ENCODE measurements at places on chromosomes 6 and 20.
A peak's percentile ranks its signal among the peaks of the same experiment; 100 is the strongest.

DNA sequence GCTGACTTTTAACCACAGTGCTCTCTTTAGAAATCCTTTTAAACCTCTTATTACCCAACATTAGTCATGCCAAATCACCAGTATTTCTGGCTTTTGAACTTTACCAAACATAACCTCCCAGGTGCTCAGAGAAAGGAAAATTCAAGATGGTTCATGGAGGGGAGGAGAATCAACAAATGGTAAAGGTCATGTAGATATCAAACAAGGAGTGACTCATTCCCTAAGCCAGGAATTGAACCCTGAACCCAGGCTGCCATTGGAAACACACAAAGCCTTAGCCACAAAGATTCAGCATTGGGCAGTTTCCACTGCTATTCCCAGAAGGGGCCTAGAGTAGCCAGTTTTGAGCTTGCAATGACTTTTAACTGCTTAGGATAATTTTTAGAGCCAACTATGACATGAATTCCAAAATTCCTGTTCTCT is 21.6 kb upstream of the ENTPD6 start:
- DNase-seq, result no peak

DNA sequence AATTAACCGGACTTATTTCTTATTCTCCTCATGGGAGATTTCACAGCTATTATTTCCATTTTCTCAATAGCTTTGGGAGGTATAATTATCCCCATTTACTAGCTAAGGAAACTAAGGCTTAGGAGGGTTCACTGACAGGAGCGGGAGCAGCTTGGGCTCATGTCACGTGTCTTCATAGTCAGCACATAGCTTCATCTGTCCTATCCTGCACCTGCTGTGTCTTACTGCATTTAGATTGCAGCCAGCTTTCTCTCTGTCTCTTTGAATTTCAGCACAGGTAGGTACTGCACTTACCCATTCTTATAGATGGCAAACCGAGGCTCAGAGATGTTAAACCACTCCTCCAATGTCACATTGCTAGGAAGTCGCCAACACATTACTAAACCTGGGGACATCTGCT is 839.9 kb downstream of the MAFB start:
- DNase-seq, result no peak

DNA sequence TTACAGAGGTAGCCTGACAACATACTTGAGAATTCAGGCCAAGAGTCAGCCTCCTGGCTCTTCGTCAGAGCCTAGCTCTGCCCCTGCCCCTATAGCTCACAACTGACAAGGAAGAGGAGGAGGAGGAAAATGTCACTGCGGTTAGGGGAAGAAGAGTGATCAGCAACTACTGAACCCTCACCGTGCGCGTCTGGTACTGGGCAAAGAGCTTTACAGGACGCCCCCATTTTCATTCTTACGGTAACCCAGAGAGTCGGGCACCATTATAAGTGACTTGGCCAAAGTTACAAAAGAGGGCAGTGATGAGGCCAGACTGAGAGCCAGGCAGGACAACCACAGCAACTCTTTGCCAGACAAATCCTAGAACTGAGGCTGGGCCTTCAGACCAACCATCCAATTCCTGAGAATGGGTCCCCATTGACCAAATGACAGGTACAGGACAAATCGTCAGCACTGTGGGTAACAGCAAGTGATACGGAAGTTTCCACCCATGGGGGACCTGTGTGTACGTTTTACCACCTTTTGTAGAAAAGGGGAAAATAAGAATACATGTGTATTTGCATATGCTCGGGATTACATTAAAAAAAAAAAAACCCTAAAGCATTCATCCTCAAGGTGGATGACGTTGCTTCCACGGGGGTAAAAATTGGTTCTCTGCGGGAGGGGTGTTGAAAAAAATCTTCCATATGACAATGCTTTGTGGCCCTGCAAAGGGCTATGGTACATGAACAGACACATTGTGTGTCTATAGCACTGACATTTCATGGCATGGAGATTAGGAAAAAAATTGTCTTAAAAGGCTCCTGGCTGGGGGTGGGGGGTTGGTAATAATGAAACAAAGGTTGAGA is 118.0 kb downstream of the NFATC2 start:
- no peak for DNase-seq

DNA sequence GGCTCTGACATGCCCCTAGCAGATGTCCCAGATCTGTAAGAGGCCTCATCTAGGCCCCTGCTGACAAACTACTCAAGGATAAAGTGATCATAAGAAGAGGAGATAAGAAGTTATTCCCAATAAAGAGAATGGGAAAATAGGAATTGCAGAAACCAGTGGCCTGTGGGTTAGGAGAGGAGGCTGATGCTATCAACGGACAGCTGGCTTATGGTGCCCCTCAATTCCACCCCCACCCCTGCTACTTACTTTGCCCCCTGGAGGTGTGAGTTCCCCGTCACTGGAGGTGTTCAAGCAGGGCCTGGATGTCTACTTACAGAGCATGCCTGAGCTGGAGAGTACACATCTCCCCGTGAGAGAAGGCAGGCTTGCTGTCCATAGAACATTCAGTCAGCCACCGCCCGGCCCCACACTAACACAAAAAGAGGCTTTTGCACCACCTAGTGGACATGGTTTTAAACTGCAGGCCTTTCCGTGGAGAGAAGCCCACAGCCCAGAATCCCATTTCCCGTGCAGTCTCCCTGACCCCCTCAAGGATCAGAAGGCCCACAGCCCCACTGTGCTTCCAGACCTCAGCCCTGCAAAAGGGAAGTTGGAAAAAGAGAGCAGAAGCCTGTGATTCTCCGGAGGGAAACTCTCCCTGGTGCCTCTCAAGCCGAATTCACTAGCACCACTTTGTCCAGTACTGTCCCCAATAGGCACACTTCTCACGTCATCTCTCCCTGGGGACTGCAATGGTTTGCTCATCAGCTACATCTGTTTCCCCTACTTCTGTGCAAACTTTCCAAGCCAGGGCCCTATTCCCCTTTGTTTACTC is 23.8 kb upstream of the BNIP5 start:
- DNase-seq, result peak; percentile 86

DNA sequence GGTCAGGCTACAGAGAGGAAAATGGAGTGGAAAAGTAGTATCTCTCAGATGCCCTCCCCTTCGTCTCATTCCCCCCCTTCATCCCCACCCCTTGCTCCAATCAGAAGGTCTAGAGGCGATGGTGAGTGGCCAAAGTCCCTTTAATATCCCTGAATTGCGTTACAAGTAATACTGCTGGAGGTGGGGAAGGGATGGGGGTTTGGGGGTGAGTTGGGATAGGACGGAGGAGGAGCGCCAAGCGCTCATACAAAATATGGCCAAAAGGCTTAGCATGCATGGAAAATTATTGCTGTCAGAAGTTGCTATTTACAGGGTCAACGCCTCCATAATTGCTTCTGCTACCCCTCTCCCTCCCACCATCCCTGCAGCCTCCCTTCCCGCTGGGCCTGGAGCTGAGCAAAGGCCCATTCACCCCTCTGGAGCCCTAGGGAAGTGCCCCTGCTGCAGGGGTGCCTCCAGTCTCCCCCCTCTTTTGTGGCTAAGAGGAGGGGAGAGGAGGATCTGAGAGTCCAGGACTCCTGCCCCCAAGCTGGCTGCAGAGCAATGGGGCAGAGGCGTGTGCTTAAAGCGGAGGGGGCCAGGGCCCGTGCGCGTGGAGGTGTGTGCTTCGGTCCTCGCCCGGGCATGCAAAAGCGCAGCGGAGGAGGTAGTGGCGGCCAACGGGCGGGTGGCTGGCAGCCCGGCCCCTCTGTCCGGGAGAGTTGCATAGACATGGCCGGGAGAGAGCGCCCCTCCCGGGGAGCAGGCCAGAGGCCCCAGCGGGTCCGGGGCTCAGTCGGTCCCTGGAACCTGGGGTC is 8.7 kb upstream of the SRXN1 start:
- DNase-seq, result no peak

- DNase-seq, result no peak
These were observed 1.2 kb upstream of the COL20A1 start for GRCh38 chr20:63291811-63292210.

- no peak for DNase-seq
These were observed 12.5 kb upstream of the BCKDHB start for GRCh38 chr6:80094017-80094416.

DNA sequence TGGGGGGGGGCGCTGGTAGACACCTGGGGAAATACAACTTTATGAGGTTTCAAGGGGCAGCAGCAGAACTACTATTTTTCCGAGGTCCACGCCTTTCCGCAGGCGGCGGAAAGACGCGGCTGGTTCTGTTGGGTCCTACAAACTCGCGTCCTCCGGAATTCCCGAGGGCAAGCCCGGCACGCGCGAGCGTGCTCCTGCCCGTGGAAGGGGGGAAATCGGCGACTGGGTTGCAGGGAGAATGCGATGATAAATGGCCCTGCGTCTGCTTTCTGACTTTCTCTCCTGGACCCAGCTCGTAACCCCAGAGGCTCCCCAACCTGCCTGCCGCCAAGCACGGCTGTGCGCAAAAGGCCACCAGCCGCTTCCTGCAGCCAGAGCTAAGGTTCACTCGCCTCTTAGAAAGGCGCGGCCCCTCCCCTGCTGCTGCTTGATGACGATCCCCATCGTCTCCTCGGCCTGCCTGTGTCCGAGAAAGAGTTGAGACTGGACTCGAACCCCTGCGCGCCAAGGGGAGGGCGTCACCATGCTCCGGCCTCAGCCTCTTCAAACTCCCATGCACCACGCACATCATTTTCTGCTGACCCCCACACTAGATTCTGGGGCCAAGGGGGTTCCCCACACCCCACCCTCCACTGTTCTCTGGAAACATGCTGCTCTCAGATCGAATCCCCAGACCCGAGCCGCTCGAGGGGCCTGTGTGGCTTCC is 6.7 kb downstream of the FOXA2 start:
- no peak for DNase-seq

GRCh38 chr6:79157961-79158644 is 76.4 kb downstream of the HMGN3 start:
- no peak for DNase-seq

DNA sequence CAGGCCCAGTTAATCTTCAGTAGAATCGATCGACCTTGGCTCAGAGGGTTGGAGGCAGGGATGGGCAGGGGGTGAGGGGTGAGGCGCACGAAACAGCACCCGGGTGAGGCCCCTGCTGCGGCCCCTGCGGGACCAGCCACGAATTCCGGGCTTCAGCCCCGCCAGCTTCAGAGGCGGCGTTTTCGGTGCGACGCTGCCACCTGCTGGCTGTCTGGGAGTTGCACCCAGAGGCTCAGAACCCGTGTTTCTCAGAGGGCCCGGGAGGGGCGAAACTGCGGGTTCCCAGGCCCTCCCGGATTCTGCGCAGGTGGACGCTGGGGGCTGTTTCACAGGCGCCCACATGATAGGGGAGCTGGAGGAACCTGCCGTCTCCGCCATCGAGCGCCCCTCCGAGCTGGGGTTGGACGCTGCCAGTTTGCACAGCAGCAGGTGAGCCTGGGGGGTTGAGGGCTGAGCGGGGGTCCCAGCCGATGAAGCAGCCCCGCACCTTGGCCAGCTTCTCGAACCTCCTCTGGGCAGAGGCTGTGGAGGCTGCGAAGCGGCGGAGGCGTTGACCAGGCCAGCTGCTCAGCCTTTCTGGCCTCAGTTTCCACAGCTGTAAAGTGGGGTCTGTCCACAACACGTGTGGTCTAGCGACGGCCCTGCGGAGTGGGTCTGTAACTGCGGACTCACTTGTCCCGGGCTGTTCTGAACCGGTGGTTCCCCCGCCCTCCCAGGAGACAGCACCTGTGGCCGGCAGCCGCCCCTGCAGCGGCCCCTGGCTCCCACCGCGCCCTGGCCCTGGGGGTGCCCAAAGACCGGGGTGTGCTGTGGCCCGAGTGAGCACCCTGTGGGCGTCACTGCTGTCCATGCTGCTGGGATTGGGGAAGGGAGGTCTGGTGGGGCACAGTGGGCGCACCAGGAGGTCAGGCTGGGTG is 2.5 kb upstream of the BHLHE23 start:
- peak; percentile 67 for DNase-seq

- no peak for DNase-seq
These were observed 1.3 kb downstream of the KCNQ2 start for GRCh38 chr20:63471002-63471716.

DNA sequence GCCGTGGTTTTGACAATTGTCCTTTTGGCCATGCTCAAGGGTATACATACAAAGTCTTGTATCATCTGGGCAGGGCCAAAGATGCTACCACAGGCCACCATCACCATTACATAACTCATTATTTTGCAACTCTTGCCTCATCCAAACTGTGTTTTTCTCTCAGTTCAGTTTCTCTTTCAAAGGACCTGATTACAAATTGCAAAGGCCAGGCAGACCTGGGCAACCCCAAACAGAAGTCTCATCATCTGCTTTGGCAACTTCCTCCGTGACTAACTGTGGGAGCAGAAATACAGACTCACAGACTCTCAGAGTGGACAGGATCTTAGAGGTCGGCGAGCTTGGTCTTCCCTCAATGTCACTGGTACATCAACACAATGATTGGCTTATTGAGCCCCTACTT is 117.8 kb upstream of the NEDD9 start:
- no peak for DNase-seq

- DNase-seq, result no peak
These were observed 682.0 kb downstream of the GRIK2 start for GRCh38 chr6:102075539-102075938.

- no peak for DNase-seq
These were observed 86.6 kb downstream of the ZFAND3 start for GRCh38 chr6:37906121-37906520.

GRCh38 chr20:47662483-47663353 is 122.6 kb downstream of the SULF2 start:
- no peak for DNase-seq

- no peak for DNase-seq
These were observed 3.9 kb downstream of the SLA2 start for GRCh38 chr20:36642136-36642535.

DNA sequence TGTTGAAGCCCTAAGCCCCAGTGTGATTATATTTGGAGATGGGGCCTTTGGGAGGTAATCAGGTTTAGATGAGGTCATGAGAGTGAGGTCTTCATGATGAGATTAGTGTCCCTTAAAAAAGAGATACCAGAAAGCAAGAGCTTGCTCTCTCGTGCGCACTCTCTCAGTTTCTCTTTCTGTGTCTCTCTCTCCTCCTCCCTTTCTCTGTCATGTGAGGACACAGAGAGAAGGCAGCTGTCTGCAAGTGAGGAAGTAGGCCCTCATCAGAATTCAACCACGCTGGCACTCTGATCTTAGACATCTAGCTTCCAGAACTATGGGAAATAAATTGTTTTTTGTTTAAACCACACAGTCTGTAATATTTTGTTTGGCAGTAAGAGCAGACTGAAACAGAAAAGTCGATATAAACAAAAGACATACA is 180.5 kb downstream of the IBTK start:
- DNase-seq, result no peak

DNA sequence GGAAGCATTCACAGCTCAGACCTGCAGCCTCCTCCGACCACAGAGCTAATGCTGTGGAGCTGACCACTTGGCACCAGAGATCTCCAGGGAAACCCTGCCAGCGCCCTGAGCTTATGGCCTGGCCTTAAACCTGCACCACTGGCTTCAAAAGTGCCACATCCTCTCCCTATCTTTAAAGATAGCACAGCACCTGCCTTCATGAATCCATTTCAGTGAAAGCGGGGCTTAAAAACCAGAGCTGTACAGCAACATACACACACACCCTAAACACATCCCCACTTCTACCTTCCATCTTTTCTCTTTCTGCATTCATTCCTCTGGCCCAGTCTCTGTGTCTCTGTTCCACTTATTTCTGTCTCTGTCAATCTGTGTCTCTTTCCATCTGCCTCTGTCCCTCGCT is 59.8 kb upstream of the CCDC167 start:
- DNase-seq, result no peak

GRCh38 chr6:157595768-157596167 is 214.8 kb downstream of the ZDHHC14 start:
- no peak for DNase-seq

Data from posterior cingulate gyrus (tissue), 11 donors.